Peyer's patch (tissue), 4 donors: ENCODE measurements at places on chromosomes 7 and 10. TPM values are rescaled to one million over a fixed set of nuclear protein-coding genes. Genes with fewer than 3 reads are reported as not detected.
A peak's percentile ranks its signal among the peaks of the same experiment; 100 is the strongest.

Gene ZWINT
- 16.5 TPM for total RNA-seq

DNA sequence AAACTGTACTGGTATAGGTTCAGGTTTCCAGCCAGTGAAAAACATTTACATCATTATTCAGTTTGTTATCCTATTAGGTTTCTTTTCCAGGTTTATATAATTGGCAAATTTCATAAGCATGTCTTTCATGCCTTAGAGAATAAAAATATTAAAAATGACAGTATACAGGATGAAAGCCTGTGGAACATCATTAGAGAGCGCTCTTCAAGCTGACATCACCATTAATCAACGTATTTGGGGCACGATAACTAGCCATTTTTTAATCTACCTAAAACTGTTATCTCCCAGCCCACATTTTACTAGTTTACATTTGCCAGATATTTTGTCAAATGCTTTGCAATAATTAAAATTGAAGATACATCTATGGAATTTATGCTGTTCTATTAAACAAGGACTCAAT, 714.1 kb downstream of the CNTNAP2 start:
- no peak for DNase-seq

DNA sequence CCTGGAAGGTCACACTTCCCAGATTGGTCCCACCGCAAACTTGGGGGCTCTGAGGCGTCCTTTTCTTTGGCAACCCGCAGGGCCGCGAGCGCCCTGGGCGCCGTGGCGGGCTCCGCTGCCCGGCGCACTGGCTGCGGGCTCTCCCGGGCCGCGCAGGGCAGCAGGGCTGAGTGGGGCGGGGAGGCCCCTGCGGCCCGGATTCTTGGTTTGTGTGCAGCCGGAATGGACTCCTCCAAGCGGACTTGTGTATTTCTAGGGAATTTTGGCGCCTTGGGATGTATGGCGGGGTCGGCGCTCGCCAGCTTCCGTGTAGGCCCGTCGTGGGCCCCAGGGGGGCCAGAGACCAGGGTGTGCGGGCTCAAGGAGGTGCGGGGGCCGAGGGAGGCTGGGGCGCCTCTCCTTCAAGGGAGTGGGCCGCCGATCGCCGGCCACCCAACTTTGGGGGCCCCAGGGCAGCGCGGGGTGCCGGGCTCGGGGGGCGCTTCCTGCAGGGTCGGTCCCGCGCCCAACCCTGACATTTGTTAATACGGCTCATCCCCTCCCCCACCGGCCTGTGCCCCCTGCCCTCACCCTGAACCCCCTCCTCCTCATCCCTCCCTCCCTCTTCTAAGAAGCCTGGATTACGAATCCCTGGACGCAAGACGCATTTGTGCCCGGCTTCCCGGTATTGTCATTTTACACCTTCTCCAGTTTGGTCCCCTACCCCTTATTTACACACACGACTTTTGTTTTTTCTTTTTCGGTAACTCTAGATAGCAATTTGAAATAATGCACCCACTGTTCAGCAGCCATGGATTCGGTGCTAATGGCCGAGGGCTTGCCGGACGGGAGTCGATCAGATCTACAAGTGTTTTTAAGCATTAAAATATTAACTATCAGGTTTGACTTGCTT, 2.5 kb downstream of the TCF7L2 start:
- no peak for DNase-seq

Gene STRIP2
- total RNA-seq: 1.7 TPM

- no peak for DNase-seq
Measured at GRCh38 chr10:112369495-112370423, 4.2 kb upstream of the ACSL5 start.

GRCh38 chr10:46017733-46018132, 12.7 kb downstream of the NCOA4 start:
- DNase-seq: no peak

Gene GIMAP1
- total RNA-seq: 4.6 TPM

Gene LBX1
- total RNA-seq: not detected

- no peak for DNase-seq
Measured at GRCh38 chr10:103612462-103613365, 119.2 kb downstream of the NEURL1 start.

- DNase-seq: no peak
Measured at GRCh38 chr7:153432063-153432462, 620.1 kb upstream of the DPP6 start.

DNA sequence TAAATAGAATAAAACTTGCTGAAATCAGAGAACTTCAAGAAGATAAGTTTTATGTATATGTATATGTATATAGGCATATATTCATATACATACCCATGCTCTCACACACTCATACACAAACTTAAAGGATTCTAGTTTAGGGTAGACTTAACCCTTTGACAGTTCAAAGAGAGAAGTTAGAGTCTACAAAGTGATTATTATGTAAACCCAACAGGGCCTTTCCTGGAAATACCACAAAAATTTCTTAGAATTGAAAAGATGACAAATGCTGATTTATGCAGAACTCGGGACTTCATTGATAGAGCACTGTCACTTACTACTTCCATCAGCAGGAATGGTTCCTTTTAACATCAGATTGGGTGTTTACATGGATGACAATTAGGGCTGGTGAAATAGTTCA, 763.5 kb downstream of the AUTS2 start:
- DNase-seq: no peak

- no peak for DNase-seq
Measured at GRCh38 chr7:147183276-147183675, 1066.7 kb downstream of the CNTNAP2 start.

Gene TLX1
- total RNA-seq: 4.8 TPM

Gene EGFR
- 56.5 TPM for total RNA-seq

GRCh38 chr10:86403183-86403797, 36.7 kb upstream of the GRID1 start:
- DNase-seq: no peak

DNA sequence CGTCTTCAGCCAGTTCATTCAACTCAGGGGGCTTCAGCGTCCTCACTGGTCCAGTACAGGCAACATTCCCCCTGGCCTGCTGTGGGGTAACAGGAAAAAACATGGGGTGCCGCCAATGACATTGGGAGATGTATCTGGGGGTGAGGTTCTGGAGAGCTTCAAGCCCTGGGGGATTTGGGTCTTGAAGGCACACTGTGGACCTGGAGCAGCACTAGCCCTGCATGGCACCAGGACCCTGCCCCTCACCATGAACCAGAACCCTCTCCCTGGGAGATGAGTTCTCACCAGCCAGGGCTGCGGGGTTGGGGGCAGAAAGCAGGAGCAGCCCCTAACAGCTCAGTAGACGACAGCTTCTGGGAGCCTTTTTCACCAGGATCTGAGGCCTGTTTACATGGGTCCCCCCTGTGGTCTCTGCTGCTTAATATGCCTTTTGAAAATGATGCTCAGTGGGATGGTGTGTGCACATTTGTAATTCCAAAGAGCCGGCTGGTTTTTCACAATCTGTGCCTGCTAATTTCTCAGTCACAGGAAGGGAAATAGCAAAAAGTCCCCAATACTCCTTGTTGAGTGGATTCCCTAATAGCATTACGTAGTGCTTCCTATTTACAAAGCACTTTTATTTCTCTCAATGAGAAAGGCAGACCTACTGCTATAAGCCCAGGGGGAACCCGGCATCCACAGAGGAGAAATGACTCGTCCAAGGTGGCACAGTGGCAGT, 509.5 kb downstream of the RPS24 start:
- DNase-seq: no peak

DNA sequence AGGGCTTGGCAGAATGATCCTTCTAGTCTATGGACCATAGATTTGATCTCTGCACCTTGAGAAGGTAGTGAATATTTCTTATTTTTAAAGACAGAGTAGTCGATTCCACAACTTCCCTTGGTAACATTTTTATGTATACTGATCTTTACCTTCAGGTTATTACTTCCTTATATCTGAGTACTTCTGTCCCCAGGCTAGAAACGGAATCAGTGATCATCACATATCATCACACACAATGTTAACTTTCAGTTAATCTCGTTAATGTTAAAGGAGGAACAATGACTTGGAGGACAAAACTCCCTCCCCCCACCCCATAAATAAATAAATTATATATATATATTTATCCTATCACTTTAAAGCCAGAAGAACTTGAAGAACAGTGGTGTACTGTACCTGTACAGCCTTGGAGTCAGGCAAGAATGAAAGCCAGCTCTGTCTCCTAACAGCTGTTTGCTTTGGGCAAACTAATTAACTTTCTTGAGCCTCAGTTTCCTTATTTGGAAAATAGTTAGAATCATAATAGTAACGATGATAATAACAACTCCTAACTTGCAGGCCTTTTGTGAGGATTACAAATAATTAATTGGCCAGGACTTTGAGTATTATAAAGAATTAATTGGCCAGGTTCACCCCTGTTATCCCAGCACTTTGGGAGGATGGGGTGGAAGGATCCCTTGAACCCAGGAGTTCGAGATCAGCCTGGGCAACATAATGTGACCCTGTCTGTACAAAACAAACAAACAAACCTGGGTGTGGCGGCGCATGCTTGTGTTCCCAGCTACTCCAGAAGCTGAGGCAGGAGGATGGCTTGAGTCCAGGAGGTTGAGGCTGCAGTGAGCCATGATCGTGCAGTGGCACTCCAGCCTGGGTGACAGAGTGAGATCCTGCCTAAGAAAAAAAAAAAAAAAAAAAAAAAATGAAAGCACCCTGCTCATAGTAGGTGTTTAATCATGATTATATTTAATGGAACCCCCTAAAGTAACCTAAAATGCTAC, 63.5 kb downstream of the SAMD9 start:
- no peak for DNase-seq

DNA sequence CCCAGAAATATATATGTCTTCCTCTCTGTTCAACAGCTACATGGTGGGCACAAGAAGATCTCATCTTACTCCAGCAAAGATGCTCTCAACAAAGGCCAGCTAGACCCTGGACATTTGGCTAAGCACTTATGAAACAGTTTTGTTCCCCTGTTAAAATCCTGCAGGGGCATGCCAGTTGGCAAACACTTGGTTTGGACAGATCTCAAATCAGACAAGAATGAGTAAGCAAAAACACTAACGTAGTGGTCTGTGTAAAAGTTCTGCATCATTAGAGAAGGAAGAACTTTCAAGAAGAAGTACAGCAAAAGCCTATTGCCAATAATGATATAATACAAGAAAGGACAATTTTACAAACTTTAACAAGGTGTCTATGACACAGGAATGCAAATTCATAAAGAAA, 125.6 kb downstream of the CALN1 start:
- no peak for DNase-seq

Gene AKR1C1
- 15.5 TPM for total RNA-seq

DNA sequence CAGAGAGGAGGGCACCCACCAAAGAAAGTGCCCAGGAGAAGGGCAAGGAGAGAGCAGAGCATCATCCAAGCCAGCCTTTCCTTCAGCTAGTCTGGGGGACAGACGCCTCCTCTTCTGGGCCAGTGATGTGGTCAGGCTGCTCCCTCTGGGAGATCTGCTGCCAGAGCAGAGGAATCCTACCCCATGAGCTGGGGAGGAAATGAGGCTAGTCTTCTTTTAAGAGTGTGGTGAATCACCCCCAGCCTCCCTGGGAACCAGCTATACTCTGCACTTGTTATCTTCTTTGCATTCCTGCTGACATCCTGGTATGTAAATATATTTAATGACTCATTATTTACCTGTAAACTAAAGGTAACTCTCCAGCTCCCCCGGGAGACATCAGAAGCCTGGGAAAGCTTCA, 41.6 kb upstream of the EPHB6 start:
- DNase-seq: no peak

Gene CDC14C
- not detected for total RNA-seq

GRCh38 chr7:5203183-5203537, 13.1 kb downstream of the WIPI2 start:
- DNase-seq: peak; percentile 6

Gene RPEL1
- 0.88 TPM for total RNA-seq

Gene LIPF
- not detected for total RNA-seq

DNA sequence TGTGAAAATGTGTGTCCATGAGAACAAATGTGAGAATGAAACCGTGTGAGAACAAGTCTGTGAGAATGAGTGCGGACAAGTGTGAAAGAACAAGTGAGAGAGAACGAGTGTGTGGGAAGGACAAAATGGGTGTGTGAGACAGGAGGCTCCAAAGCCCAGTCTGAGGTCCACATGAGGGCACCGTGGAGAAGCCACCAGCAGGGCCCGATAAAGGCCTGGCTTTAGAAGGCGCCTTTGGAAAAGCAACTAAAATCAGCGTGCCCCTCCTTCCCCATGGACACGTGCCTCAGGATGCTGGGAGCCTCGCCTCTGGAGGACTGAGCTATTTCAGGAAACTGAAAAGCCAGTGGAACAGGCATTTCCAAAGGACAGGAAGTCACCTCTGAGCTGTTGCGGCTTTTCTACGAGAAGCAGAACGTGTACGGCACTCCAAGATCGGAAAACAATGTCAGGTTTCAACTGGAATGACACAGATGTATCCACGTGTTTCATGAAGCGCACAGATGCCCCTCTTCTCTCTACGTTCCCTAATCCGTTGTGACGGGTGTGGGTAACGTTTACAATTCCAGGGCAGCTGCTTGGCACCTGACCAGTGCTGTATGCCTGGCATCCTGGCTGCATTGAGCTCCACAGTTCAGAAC, 46.4 kb downstream of the ESYT2 start:
- DNase-seq: no peak

Gene TRIM50
- not detected for total RNA-seq

Gene XRCC2
- 1.2 TPM for total RNA-seq

DNA sequence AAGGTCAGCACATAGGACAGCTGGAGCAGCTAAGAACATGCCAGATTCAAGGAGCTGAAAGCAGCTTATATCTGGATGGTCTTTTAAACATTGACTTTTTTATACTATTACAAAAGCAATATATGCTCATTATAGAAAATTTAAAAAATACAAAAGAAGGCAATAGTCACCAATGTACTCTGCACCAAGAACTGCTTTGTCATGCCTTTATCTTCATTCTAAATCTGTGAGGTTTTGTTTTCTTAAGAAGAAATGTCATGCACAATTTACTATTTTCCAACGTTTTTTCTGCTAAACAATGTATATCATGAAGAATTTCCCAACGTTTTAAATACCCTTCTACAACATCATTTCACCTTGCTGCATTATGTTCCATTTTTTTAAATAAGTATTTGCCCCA, 2.8 kb downstream of the LIPM start:
- DNase-seq: no peak

- no peak for DNase-seq
Measured at GRCh38 chr7:100687261-100687660, 6.8 kb downstream of the GIGYF1 start.

- DNase-seq: no peak
Measured at GRCh38 chr7:133699386-133699785, 427.8 kb upstream of the LRGUK start.

Gene TFEC
- 13.5 TPM for total RNA-seq

- DNase-seq: no peak
Measured at GRCh38 chr10:89468191-89468965, 54.0 kb downstream of the IFIT5 start.

GRCh38 chr7:24119852-24120251, 164.1 kb upstream of the NPY start:
- no peak for DNase-seq

GRCh38 chr7:36015733-36016132, 137.3 kb upstream of the EEPD1 start:
- DNase-seq: no peak

GRCh38 chr10:95628786-95629185, 27.7 kb downstream of the ALDH18A1 start:
- DNase-seq: peak; percentile 74

GRCh38 chr10:124168991-124169802, 75.8 kb upstream of the CHST15 start:
- DNase-seq: no peak
